ENCODE measurements at places on chromosomes 3 and 15. TPM values are rescaled to one million over a fixed set of nuclear protein-coding genes. Genes with fewer than 3 reads are reported as not detected.

The TMEM207 gene
- total RNA-seq = not detected

DNA sequence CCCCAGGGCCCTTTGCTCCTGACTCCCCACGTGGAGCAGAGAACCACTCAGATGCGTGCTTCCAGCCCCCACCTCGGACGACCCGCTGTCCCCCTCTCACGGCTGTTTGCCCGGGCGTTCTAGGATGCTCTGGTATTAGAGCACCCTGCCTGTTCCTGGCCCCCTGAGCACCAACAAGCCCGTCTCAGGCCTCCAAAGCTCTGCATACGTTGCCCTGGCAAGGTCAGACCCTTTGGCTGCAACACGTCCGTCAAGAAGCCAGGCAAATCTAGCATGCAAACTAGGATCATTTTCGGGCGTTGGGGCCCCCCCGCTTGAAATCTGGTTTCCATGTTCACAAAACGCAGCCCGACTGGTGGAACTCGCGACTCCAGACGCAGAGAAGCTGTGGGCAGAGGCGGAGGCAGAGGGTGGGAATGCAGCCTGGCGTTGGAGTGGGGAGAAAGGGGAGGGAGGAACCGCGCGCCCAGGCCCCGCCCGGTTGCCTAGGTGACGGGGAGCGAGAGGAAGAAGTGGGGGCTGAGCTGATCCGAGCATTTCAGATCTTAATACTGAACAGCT, 86.2 kb upstream of the PIAS1 start:
- no peaks in the 10 kb centered on the region for H3K27me3 ChIP-seq
- H3K36me3 ChIP-seq = no peaks in the 10 kb centered on the region
- DNase-seq = peak; percentile 48
- H3K27ac ChIP-seq = no peak overlapping the region
- peaks cover 5% of the 10 kb centered on the region for H3K4me1 ChIP-seq

- H3K4me3 ChIP-seq = no peak overlapping the region
- H3K27me3 ChIP-seq = no peaks in the 10 kb centered on the region
- H3K36me3 ChIP-seq = no peaks in the 10 kb centered on the region
- DNase-seq = no peak
These were observed 23.5 kb upstream of the HES1 start for GRCh38 chr3:194112120-194113106.

- DNase-seq = no peak
- H3K27me3 ChIP-seq = no peaks in the 10 kb centered on the region
- H3K4me3 ChIP-seq = no peak overlapping the region
- no peak overlapping the region for H3K27ac ChIP-seq
- no peaks in the 10 kb centered on the region for H3K4me1 ChIP-seq
These were observed 10.1 kb downstream of the SLC51B start for GRCh38 chr15:65055201-65055870.

GRCh38 chr15:28955160-28955992, 69.6 kb downstream of the APBA2 start:
- no peak overlapping the region for H3K4me3 ChIP-seq
- H3K27ac ChIP-seq = peak overlapping the region; percentile 60
- no peaks in the 10 kb centered on the region for H3K27me3 ChIP-seq
- peaks cover 36% of the 10 kb centered on the region for H3K4me1 ChIP-seq
